Right cardiac atrium (tissue), 5 donors: ENCODE measurements at places on chromosomes 12 and 14. TPM values are rescaled to one million over a fixed set of nuclear protein-coding genes. Genes with fewer than 3 reads are reported as not detected.

GRCh38 chr12:62032870-62033269 lies 227.3 kb upstream of the USP15 start:
- no peak for DNase-seq

DNA sequence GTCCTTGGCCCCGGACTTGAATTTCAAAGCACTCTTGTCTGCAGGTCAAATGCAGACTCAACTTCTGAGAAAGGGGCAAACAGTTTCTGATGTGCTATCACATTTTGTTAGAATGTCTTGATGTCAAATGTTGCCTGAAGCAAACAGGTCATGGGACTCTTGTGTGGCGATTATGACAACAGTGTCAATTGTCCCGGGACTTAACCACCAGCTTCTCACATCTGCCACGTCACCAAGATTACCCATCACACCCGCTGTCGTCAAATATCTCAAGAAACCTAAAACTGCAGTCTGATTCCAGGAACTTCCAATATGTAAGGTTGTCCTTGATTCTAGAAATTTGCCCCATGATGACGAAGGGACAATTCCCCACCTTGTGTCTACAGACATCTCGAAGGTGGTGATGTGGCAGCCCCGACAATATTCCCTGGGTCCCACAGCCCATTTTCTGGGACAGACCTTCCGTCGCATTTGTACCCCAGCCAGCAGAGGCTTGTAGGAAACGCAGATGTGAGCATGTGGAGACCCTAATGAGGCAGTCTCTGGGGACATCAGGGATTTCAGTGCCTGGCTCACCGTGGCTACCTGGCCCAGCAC lies 21.3 kb downstream of the LRTM2 start:
- DNase-seq: no peak

- peak; percentile 73 for DNase-seq
Measured at GRCh38 chr12:69239922-69240630, 707 bp downstream of the CPSF6 start.

DNA sequence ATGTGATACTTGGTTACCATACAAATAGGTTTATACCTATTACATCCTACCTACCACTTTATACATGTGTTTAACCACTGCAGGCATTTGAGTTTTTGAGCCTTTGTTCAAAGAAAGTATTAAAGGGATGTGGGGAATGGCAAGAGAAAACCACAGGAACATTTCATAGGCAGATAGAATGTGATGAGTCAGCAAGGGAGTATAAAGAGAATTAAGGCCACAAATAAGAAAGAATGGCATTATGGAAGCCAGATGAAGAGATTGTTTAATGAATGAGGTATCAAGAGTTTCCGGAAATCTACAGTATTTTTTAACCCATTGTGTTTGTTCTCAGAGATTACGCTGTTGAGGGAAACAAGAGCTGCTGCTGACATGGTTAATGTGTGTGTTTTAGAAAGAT lies 66.9 kb downstream of the METTL25 start:
- no peak for DNase-seq

GRCh38 chr12:53122961-53123468 lies 19.7 kb downstream of the SOAT2 start:
- no peak for DNase-seq

- DNase-seq: no peak
Measured at GRCh38 chr12:50659690-50660424, 104.0 kb upstream of the ATF1 start.

- no peak for DNase-seq
Measured at GRCh38 chr14:95697764-95698163, 11.5 kb downstream of the TCL1B start.

- DNase-seq: no peak
Measured at GRCh38 chr12:125305231-125305630, 240.0 kb downstream of the AACS start.

DNA sequence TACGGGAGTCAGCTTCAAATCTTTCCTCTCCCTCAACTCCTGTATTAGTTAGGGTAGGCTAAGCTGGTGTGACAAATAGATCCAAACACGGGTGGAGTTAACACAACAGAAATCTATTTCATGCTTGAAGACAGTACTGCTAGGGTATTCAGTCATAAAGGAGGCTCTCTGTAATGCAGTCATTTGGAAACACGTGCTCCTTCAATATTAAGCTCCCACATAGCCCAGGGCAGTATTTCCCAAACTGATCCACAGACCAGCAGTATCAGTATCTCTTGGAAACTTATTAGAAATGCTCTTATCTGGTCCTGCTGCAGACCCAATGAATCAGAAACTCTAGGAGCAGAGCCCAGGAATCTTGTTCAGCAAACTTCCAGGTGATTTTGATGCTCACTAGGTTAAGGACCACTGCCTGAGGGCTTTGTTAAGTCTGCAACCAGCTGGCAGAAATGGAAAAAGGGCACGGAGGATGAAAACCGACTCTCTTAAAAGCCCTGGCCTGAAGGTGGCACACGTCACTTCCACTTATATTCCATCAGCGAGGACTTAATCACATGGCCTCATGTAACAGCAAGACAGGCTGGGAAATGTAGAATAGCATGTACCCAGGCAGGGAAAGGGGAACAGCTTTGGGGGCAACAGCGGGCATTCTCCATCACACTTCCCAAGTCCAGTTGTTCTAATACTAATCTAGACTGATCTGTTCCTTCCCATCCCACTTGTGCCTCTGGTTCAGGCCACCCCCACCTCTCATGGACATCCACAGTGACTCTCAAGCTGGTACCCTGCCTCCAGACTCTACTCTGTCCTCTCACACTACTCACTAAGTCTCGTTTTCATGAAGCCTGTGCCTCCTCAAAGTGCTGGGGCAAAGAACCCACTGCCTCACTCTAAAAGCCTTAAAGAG lies 38.2 kb upstream of the RIC8B start:
- no peak for DNase-seq

- DNase-seq: no peak
Measured at GRCh38 chr12:55001198-55001868, 16.8 kb upstream of the TESPA1 start.

- DNase-seq: no peak
Measured at GRCh38 chr12:51434305-51434704, 9.7 kb downstream of the SLC4A8 start.

- DNase-seq: no peak
Measured at GRCh38 chr12:49800421-49801140, 27.6 kb downstream of the NCKAP5L start.

- DNase-seq: no peak
Measured at GRCh38 chr12:49733219-49734017, 7.9 kb upstream of the TMBIM6 start.

DNA sequence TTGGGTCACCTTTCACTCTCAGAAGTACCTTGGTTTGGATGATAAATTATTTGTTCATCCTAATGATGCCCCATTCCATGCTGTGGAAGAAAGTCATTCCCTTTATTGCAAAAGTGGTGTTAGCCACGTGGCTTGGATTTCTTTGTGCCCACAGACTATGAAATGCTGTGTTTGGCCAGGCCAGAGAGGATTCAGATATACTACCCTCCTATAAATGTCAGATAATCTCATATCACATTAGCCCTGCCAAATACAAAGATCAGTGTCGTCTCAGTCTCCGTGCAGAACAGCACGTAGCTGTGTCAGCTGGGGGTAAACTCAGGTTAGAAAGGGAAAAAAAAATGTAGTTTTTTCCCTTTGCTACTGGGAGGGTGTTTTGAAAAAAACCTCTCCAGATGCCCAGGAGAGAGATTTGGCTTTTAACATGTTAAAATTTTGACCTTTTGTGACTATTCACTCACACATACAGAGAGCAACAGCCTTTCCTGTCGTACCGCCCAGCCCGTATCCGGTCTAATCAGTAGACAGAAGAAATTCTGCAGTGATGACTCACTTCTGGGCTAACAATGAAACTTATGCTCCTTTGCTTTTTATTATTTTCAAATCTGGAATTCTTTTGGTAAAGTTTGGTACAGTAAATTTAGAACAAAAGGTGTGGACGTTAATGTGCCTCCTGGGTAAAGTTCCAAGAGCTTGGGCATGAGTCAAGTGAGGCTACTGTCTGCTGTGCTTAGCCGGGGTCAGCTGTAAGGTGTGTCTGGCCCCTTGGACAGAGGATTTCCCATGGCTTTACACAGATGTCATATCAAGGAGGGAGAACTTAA lies 8.5 kb upstream of the PTPRB start:
- peak; percentile 77 for DNase-seq

DNA sequence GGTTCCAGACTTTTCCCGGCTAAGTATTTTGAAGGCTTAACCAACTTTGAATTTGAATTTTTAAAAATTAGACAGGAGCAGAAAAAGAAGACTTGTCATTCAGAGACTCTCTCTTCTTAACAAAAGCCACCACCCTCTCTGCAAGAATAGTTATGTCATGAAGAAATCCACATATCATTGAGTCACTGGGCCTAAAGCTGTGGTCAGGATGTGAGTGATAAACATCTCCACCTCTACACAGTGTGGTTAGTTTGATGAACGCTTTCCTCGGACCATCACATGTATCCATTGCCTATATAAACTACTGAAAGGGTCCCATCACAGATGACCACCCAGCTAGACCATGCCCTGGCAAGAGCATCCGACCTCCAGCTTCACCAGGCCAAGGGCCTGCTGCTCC lies 226.1 kb downstream of the KSR2 start:
- DNase-seq: no peak

GRCh38 chr12:57726884-57727757 lies 11.4 kb downstream of the AGAP2 start:
- DNase-seq: peak; percentile 61

DNA sequence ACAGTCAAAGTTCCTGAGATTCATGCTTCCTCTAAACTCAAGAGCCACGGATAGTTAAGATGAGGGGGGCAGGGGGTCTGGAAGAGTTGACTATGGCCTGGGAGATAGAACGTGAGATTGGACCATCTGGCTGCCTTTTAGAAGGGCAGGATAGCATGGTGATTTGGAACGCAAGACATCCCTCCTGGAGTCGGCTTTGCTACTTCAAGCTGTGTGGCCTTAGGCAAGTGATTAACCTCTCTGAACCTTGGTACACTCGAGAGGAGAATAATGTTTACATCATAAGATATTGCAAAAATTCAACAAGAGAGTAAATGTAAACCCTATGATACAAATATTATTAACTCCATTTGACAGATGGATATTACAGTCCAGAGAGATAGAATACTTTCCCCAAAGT lies 49.7 kb downstream of the RPH3A start:
- DNase-seq: no peak

- no peak for DNase-seq
Measured at GRCh38 chr12:27109334-27110028, 27.1 kb upstream of the C12orf71 start.

DNA sequence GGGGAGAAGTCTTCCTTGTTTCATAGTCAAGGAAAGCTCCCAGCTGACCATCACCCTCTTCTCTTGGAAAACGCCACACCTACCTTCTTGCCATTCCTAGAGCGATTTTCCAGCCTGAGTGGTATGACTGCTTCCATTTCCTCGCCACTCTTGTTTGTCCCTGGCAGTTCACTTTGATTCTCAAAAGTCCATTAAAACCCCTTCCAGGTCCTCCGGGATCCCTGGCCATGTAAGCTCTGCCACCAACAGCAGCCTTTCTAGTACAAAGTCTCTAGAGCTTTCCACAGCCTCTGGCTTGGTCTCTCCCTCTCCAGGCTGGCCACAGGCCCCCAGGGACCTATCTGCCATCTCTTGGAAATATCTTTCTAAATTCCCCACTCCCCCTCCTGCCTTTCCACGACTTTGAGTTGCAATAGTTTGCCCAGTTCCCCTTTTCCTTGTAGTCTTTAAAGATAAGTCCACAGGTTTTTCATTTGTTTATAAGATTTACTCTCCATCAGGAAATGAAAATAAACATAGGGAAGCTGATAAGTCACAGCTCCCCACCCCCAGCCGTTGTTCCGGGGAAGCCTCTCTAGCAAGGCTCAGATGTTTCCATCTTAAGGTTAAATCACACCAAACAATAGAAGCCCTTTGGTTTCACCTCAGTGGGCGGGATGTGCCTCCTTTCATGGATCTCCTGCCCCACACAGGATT lies 42.9 kb upstream of the SINHCAF start:
- DNase-seq: peak; percentile 52

DNA sequence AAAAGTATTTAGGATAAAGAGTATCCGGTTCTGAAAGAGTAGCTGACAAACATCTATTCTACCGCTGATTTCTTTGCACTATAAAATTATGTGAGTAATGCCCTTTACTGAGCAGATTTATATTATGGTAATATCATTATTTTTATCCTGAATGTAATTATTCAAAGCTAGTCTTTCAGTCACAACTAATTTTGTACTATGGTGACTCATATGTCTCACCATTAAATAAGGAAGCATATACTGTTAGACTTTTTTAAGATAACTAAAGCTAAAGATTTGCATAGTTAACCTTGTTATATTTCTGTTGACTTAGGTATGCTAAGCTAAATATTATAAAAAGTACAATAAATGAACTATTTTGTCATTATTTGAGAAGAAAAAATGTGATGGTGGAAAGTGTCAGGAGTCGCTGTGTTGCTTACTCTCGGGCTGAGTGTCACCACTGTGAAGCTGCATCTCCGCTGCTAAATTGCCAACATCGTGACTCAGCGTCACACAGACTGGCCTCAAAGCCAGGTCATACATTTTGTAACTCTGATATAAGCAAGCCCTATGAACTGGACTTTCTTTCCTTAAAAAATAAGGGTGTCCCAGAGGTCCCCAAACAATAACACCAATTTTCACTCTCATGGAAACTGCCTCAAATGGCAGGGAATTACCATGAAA lies 69.1 kb upstream of the SSTR1 start:
- DNase-seq: no peak

DNA sequence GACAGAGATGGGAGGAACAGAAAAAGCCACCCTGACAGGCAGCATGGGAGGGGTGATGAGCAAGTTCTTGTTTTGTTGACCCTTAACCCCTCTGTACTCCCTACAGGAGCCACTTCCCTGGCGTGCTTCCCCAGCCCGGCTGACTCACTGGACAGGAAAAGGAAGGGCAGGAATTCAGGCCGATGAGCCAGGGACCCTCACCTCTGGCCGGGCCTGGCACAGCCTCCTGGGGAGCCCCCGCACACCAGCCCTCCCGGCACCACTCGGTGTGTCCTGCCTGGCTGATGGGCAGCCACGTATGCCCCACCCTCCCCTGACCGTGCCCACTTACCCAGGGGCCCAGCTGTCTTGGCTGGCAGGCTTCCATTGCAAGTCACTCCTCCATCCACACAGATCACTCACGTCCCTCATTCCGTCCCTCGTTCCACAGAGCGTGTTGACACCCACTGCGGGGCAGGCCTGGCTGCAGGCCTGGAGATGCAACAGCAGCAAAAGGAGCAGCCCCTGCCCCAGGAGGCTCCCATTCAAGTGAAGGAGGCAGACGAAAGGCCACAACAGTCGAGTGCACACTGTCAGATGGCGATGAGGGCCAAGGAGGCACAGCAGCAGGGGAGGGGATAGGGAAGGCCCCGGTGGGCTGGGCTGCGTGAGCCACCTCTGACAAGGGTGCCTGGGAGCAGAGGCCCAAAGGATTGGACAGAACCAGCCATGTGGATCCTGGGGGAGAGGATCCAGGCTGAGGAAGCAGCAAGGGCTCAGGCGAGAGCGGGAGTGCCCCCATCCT lies 19.7 kb upstream of the CD9 start:
- DNase-seq: peak; percentile 91

POTEM gene
- polyA plus RNA-seq: not detected

SLC5A8 gene
- polyA plus RNA-seq: not detected

BRMS1L gene
- polyA plus RNA-seq: 9.3 TPM

ARID4A gene
- 8.3 TPM for polyA plus RNA-seq

MYRFL gene
- polyA plus RNA-seq: 0.05 TPM

CLEC12A gene
- 0.38 TPM for polyA plus RNA-seq

RPGRIP1 gene
- 0.27 TPM for polyA plus RNA-seq

ARG2 gene
- polyA plus RNA-seq: 0.93 TPM

XRCC3 gene
- 2.2 TPM for polyA plus RNA-seq

GDF11 gene
- 11.5 TPM for polyA plus RNA-seq

C12orf60 gene
- 3.8 TPM for polyA plus RNA-seq

LTBP2 gene
- polyA plus RNA-seq: 3.4 TPM

ZDHHC22 gene
- polyA plus RNA-seq: not detected
